Suppressor macrophage treated with lipopolysaccharide for 1 hour (primary cell): ENCODE measurements at places on chromosomes 4 and X.

DNA sequence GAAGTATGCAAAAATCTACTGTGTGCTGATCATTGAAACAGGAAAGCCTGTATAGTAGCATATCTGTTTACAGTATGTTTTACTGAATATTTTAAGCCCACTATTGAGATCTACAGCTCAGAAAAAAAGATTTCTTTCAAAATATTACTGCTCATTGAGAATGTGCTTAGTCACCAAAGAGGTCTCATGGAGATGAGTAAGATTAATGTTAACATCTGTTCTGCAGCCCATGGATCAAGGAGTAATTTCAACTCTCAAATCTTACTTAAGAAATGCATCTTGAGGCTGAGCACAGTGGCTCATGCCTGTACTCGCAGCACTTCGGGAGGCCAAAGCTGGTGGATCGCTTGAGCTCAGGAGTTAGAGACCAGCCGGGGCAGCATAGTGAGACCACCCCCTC, 3.3 kb downstream of the RNF4 start:
- no peak for DNase-seq

DNA sequence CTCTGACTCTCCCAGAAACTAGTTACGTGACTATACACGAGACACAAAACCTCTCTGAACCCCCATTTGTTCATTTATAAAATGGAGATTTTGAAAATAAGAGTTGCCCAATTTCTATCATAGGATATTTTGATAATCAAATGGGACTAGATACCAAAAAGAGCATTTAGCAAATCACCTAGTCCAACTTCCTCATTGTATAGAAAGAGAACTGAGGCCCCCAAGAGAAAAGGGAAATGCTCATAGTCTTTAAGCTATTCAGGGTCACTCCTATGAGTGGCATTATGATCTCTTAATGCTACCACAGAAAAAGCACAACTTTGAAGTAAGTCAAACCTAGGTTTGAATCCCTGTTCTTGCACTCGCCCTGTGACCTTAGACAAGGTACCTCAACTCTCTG, 62.7 kb downstream of the BMP15 start:
- DNase-seq = no peak

DNA sequence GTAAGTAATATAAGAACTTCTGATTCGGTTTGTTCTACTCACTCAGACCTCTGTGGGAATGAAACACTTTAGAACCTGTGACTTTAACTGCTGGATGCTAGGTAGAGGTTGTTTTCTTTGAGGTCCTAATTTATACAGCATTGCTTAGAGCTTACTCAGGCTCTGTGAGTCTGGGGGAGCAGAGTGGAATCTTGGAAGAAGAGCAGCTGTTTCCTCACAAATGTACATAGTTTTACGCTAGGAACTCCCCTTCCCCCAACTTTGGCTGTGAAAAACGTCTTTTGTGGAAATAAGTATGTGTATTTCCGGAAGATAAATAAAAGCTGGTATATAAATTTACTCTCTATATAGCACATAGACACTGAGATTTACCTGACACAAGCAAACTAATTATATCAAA, 141.4 kb downstream of the NAA11 start:
- DNase-seq = no peak

DNA sequence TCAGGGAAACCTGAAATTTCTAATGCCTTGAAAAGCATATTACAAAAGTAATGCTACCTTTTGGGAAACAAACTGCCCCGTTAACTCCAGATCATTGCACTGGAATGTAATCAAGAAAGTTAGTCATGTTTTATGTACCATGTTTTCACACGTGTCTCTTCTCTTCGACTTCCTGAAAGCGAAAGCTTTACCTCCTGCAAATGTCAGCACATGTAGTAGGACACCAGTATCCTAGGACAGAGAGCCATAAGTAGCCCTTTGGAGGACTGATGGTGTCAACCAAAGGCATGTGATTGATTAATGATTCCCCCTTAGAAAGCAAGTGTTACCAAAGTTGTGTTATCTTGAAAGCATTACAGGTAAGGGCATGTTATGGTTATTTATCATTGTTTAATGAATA, 8.8 kb upstream of the MND1 start:
- DNase-seq = no peak

DNA sequence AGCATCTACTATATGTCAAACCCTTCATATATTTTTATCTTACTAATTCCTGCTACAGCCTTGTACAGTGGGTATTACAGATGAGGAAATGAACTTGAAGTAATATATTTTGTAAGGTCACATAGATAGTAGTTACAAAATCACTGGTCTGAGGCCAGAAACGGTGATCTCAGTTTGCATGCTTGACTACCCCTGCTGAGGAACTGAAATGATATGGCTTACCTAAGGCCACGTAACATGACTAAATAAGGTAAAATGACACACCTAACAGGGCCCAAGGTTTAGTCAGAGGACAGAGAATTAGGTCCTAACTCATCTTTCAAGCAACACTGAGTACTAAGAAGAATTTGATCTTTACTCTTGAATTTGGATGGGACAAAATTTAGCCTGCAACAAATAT, 1.5 kb upstream of the COMMD8 start:
- no peak for DNase-seq
